ENCODE measurements at places on chromosomes 7 and 10.

DNA sequence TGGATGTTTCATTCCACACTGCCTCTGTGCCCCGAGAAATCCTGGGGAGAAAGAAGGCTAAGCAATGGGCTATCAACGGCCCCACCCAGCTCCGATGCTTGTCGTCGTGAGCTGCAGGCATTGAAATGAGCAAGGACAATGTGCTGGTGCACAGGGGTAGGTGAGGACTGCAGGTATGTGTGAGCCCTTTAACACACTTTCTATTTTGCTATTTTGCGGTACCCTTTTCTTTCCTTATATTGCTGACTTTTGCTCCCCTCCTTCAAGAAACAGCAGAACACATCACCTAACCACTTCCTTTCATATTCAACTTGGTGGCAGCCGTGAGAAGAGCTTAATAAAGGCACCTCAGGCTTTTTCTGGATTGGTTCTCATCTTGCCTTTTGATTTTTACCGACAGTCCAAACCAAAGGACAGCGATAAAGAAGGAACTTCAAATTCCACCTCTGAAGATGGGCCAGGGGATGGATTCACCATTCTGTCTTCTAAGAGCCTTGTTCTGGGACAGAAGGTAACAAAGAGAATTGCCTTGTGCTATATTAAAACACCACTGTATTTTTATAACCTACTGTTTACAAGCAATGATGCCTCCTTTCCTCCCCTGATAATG lies 39.2 kb downstream of the AIFM2 start:
- DNase-seq, result no peak

GRCh38 chr10:105643660-105644059 lies 1002.6 kb downstream of the SORCS3 start:
- no peak for DNase-seq

DNA sequence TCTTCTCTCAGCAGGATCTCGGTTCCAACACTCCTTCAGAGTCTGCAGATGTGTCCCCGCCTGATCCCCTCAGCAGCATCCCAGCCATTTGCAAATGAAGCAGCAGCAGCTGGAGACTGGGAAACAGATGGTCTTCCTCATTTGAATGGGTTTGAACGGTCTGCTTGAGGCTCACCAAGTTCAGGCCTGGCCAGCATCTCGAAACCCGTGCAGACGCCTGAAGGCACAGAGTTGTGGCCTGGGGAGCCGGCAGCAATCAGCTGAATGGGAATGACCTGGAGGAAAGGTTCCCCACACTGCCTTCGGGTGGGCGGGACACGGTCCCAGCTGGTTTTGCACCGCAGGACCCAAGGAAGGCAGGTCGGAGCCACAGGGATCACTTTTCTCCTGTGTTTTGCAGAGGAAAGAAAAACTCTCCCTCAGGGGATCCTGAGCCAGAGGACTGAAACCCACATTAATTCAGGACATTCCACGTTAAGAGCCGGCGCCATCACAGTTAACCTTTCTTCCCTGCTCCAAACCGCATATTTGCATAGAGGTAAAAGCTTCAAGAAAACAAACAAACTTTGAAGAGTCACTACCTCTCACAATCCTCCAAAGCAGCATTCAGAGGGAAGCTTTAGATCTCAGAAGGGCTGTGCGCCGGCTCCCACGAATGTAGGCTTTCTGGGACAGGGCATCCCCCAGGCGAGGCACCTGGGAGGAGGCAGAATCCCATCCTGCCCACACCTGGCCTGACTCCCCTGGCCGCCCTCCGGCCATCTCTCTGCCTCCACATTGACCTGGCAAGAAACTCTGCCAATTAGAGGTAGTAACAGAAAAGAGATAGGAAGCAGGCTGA lies 17.7 kb downstream of the FGFR2 start:
- DNase-seq, result peak; percentile 49

GRCh38 chr7:29265208-29265923 lies 70.8 kb downstream of the CHN2 start:
- DNase-seq, result no peak

- DNase-seq, result no peak
Observed at GRCh38 chr7:8585591-8585990, 152.2 kb downstream of the NXPH1 start.

GRCh38 chr7:7786595-7786994 lies 68.2 kb upstream of the RPA3 start:
- no peak for DNase-seq

DNA sequence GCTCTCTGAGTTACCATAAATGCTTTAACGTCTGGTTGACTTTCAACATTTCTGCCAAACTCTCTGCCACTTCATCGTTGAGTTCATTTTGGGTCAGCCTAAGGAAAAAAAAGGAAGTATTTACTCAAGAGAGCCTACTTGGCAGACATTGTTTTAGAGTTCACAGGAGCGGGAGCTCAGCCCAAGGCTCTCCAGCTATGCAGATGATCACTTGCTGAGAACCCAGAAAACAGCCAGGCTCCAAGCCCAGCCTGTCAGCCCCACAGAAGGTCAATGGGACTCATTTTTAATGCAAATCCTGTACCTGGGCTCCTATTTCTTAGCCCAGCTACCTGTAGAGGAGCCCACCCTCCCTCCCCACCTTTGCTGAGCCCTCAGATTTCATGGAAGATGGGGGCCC lies 45.5 kb downstream of the NOD1 start:
- peak; percentile 82 for DNase-seq

- DNase-seq, result no peak
Observed at GRCh38 chr7:40156988-40157387, 22.2 kb downstream of the SUGCT start.

DNA sequence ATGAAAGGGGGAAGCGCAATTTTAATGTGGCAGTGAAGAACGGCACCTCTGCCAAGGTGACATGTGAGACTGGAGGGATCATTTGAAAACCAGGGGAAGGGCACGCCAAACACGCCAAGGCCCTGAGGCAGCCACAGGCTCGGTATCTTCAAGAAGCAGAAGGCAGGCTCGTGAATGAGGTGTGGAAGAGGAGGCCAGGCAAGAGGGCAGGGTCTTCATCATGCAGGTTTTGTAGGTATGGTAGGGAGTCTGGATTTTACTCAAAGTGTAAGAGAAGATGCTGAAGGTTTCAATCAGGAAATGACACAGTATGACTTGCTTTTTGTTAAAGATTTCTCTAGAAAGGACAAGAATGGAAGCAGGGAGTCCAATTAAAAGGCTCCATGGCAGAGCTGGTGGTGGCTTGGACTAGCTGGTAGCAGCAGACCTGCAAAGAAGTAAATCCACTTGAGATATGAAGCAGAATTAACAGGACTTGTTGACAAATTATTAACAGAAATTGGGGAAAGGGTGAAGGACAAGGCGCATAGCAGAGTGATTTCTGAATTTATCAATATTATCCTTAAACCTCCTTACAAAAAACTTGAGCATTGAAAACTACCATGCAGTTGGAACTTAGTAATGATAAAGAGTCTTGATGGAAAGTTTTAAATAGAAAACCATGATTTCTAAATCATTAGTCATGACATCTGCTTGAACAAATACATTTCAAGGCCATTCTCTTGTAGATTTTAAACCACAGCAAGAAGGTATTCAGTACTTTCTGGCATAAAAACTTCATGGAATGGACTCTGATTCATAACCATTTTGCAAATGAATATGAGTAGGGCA lies 70.4 kb downstream of the COA1 start:
- no peak for DNase-seq
